Fibroblast of skin of scalp (primary cell): ENCODE measurements at places on chromosomes 4 and X.

GRCh38 chr4:113639326-113639725 is 122.2 kb downstream of the CAMK2D start:
- DNase-seq: no peak

DNA sequence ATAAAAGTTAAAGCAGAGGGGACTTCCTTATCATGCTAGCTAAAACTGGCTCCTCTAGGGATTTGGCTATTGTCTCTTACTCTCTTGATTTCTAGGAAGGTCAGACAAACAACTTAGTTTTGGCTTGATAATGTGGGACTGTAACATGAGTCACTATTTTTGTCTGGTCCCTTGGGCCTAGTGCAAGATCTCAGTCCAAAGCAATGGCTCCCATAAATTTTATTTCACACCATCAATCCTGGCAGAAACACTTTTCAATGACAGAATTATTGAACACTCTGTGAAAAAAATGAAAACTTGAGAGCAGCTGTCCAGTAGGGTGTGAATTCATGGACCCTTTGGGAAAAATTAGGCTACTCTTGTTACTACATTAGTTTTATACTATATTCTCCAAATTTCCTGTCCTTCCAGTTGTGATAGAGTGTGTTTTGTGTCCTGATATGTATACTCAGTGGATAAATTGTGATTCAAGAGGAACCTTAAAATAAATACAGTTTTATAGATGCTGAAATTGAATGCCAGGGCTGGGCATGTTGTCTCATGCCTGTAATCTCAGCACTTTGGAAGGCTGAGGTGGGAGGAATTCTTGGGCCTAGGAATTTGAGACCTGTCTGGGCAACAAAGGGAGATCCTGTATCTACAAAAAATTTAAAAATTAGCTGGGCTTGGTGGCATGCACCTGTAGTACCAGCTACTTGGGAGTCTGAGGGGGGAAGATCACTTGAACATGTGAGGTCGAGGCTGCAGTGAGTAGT is 10.8 kb upstream of the SNCA start:
- no peak for DNase-seq

- no peak for DNase-seq
Measured at GRCh38 chrX:130665263-130665662, 237.7 kb downstream of the ENOX2 start.

GRCh38 chr4:119785963-119786362 is 157.4 kb upstream of the PDE5A start:
- DNase-seq: peak; percentile 11

- no peak for DNase-seq
Measured at GRCh38 chr4:152206646-152207377, 329.1 kb downstream of the FBXW7 start.

- no peak for DNase-seq
Measured at GRCh38 chr4:68283714-68284113, 38.2 kb upstream of the TMPRSS11B start.

- no peak for DNase-seq
Measured at GRCh38 chr4:28426251-28426650, 1565.6 kb downstream of the STIM2 start.

GRCh38 chrX:5971300-5971699 is 257.4 kb downstream of the NLGN4X start:
- no peak for DNase-seq

DNA sequence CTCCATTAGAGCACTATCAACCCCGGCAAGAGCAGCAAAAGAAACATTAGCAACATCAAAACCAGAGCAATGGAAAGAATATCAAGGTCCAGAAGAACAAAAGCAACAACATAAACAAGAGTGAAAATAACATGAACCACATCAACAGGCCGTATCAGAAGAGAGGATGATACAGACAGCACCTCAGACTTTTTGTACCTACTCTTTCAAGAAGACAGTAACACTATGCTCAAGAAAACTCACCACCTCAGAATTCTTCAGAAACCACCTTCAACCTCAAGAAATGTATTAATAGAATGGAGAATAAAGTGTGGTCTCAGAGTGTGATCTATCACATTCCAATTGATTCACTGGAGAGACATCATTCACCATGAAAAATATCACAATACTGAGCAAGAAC is 46.5 kb downstream of the VSIG4 start:
- no peak for DNase-seq

- DNase-seq: no peak
Measured at GRCh38 chr4:111934314-111934713, 210.9 kb upstream of the FAM241A start.

GRCh38 chrX:148466292-148466691 is 34.1 kb upstream of the AFF2 start:
- no peak for DNase-seq

- peak; percentile 1 for DNase-seq
Measured at GRCh38 chr4:30553706-30554105, 166.5 kb upstream of the PCDH7 start.

DNA sequence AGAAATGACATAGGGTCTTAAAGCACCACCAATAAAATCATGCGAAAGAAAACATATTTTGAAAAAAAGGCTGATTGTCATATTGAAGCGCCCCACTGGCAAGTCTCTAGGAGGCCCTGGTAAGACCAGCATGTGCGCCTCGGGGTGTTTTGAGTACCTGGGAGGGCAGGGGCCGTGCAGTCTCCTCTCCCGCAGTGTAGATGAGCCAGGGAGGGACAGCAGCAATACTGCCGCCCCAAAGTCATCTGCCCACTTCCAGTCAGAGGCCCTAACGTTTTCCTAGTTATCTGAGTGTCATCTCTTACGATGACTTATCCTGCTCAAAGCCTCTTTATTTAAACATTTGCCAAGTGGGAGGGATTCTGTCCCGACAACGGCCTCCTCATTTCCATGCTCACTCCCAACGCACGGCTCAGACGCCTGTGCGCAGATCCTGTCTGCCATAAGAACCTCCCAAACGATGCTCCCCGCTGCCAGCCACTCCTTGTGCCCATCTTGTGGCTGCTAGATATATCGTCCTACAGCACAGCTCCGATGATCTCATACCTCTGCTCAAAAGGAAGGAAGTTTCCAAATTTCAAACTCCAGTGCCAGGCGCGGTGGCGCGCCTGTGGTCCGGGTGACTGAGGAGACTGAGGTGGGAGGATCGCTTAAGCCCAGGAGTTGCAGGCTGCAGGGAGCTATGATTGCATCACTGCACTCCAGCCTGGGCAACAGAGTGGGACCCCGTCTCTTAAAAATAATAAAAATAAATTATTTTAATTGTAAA is 17.2 kb upstream of the SCRG1 start:
- DNase-seq: no peak

- DNase-seq: no peak
Measured at GRCh38 chr4:172975651-172976229, 192.9 kb upstream of the GALNT7 start.

DNA sequence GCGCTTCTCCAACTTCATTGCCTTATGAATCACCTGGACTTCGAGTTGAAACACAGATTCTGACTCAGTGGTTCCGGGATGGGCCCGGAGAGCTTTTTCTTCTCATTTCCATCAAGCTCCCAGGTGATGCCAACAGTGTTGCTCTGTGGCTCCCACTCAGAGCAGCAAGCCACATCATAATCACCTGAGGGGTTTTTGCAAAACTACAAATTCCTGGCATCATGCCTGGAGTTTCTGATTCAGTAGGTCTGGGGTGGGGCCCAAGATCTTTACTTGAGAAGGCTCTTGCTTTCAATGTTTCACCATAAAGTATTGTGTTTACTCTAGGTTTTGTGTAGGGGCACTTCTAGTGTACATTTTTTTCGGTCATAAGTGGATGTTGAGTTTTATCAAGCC is 7.0 kb downstream of the MTM1 start:
- DNase-seq: no peak

DNA sequence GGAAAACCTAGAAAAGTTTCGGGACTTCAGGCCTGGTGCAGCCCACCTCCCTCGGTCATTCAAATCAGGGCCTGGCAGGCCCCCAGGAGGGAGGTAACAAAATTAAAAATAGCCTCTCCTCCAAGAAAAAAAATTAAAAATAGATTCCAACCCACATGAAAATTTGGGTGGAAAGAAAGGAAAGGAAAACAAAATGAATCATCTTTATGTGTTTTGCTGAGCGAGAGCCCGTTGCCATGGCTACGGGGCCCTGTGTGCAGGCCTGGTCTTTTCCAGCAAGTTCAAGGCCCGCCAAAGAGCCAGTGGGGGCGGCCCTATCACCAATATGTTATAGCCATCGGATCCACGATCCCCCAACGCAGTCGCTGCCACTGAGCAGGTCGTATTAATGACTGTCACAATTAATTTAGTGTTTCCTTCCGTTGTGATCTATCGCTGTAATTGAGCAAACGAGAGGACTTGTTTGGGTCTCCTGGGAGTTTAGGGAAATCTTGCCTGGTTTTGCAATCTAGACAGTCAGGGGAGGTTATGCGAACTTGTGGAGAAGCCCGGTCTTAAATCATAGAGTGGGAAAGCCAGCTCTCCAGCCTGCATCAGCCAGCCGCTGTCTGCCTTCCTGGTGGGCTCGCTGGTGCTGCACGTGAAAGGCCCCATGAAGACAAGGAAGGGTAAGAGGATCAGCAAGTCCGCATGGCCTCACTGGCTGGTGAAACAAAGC is 452.4 kb downstream of the BCOR start:
- DNase-seq: peak; percentile 85

GRCh38 chrX:46694549-46694948 is 64.4 kb downstream of the SLC9A7 start:
- peak; percentile 57 for DNase-seq

DNA sequence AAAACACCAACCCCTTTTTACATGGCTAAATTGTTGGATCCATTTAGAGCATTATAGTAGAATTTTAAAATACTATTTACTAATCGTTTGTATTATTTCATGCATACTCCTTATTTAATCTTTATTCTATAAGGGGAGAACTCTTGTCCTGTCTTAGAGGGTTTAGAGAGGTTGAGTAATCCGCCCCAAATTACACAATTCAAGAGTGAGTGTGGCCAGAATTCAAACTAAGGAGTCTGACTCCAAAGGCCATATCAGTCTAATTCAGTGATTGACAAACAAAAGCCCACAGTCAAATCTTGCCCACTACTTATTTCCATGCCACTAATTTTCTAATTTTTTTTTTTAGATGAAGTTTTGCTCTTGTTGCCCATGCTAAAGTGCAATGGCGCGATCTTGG is 33.7 kb upstream of the NEIL3 start:
- no peak for DNase-seq

DNA sequence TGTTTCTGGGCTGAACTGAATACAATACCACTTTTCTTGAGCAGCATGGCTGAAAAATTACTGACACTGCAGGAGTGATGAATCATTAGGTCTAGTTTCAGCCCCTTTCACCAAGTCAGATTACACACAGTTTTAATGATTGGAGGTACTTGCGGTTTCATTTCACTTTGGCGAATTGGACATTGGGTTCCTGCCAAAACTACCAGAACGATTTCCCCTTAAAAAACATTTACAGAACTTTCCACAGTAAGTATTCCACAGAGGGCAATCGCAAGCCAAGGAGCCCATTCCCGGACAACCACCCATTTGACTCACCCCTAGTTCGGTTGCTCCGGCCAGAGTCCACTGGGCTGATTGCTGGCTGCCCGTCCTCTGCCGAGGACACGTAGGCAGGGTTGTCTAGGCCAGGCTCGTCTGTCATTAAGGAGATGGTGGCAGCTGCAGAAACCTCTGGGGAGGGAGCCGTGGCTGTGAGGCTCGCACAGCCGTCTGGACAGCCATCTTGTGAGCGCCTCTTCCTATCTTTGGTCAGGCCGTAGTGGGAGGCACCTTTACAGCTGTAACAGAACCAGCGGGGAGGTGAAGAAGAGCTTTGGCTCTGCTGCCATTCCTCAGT is 83.5 kb downstream of the LNX1 start:
- peak; percentile 77 for DNase-seq

- DNase-seq: no peak
Measured at GRCh38 chr4:6196871-6197270, 3.5 kb downstream of the JAKMIP1 start.

GRCh38 chr4:22962295-22962694 is 269.6 kb downstream of the GBA3 start:
- DNase-seq: peak; percentile 73

GRCh38 chr4:95038791-95039190 is 281.0 kb downstream of the BMPR1B start:
- DNase-seq: no peak

- no peak for DNase-seq
Measured at GRCh38 chr4:102321260-102321995, 23.9 kb downstream of the SLC39A8 start.

DNA sequence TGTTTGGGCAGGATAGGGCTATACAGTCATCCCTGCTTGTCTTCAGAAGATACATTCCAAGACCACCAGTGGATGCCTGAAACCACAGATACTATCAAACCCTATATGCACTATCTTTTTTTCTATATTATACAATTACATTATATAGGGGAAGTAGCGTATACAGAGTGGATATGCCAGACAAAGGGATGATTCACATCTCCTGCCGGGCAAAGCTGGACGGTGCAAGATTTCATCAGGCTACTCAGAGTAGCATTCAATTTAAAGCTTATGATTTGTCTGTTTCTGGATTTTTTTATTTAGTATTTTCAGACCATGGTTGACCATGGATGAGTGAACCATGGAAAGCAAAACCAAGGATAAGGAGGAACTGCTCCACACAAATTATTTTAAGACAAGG is 7.0 kb upstream of the AMTN start:
- DNase-seq: peak; percentile 27

- DNase-seq: peak; percentile 24
Measured at GRCh38 chrX:134761788-134762187, 103.5 kb upstream of the PLAC1 start.

DNA sequence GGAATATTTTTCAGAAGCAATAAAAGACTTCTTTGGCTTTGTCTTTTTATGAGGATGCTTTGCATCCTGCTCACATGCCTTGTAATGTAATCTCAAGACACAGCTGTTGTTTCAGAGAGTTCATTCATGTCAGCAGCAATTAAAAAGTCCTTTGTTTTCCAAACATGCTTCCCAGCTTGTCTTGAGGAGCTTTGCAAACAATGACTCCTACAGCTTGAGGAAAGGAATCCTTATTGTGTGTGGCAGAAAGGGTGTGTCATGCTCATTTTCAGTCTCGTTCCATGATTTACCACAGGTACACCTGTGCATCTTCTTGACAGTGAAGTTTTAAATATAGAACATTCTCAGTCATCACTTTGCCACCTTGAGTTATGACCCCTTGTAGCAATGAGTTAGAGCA is 139.2 kb upstream of the AADAT start:
- DNase-seq: no peak

DNA sequence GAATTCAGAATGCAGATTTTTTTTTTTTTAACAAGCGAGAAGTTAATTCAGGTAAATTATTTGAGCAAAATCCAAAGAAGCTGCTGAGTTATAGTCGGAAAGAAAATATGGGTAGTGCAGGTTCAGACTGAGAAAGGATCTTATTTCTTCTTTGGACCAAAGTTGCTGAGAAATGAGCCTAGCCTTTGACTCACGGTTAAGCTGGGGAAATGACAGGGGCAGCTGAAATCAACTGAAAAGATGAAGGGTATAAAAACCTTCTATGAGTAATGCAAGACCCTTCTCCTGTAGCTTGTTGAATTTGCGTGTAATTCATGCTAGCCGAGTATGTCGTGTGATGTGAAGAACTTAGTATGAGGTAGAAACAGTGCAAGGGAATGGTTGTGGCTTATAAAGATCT is 63.0 kb downstream of the KIAA0232 start:
- DNase-seq: no peak

- no peak for DNase-seq
Measured at GRCh38 chrX:31711166-31711565, 639.3 kb upstream of the FTHL17 start.

GRCh38 chr4:16443504-16444088 is 217.3 kb upstream of the TAPT1 start:
- peak; percentile 49 for DNase-seq
